ENCODE measurements at places on chromosomes 16 and 17. TPM values are rescaled to one million over a fixed set of nuclear protein-coding genes. Genes with fewer than 3 reads are reported as not detected.

GRCh38 chr16:71347146-71347545, 11.4 kb upstream of the CALB2 start:
- no peak overlapping the region for H3K27ac ChIP-seq
- H3K36me3 ChIP-seq: no peaks in the 10 kb centered on the region
- no peak overlapping the region for H3K4me3 ChIP-seq
- H3K27me3 ChIP-seq: no peaks in the 10 kb centered on the region
- no peaks in the 10 kb centered on the region for H3K4me1 ChIP-seq

DNA sequence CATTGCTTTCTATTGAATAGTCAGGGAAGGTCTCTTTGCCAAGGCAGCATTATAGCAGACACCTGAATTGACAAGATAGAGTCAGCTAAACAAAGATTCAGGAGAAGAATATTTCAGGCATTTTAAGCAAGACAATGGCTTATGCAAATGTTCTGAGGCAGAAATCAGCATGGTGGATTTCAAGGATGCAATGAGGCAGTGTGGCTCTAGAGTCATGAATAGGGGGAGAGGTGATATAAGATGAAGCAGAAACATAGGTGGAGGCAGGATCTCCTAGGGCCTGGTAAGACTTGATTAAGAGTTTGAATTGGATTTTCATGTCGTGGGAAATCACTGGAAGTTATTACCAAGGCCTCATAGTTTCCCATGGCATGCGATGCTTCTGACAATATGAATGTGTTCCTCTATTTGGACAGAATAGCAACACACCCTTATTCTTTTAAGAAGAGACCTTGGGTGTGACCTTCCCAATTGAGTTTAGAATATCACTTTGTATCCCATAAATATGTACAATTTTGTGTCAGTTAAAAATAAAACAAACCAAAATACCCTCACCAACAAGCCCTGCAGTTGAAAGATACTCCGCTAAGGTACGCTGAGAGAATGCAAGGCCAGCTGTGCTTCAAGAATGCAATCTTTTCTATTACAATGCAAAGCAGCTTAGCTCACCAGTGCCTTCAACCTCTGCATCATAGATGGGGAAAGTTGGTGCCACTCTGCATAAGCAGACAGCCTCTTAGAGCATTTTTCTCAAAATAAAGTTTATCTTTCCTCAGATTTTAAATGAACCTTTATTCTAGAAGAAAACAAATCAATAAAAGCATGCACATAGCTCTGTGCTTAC, 139.6 kb upstream of the SALL1 start:
- DNase-seq: no peak
- no peak overlapping the region for H3K27ac ChIP-seq
- no peaks in the 10 kb centered on the region for H3K4me1 ChIP-seq
- H3K27me3 ChIP-seq: no peaks in the 10 kb centered on the region

DNA sequence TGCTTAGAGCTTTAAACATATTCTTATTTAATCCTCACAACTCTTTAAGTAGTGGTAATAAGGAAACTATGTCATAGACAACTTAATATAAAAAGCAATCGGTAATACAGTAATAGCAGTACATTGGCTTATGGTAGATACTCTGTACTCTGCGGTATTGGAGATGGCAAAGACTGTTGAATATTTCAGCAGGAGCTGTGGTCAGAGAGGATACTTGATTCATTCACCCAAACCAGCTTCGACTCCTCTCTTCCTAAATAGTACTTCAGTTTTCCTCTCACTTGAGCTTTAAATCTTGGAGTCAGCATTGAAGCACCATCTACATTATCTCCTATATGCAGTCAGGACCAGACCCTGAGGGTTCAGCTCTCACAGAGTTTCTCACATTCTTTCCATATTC, 169.3 kb downstream of the CYB561 start:
- no peaks in the 10 kb centered on the region for H3K27me3 ChIP-seq
- DNase-seq: no peak
- H3K27ac ChIP-seq: no peak overlapping the region
- H3K36me3 ChIP-seq: no peaks in the 10 kb centered on the region
- H3K4me1 ChIP-seq: no peaks in the 10 kb centered on the region

DNA sequence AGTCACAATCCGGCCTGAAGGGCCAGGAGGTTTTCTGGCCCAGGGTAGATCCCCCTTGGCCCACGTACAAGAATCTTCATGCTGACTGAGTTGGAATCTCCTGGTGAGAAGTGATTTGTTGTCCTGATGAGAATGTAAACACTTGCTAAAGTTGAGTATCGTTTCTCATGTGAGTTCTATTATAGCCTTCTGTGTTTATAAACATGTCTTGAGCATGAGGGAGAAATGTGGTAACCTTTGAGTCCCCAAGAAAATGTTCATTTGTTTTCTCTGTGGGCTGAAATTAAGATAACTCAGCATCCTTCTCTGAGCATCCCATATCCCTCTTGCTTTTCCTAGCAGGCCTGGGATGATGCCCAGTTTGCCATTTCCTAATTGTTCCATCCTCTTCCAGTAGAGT, 204.8 kb downstream of the FTO start:
- H3K27me3 ChIP-seq: no peaks in the 10 kb centered on the region
- H3K27ac ChIP-seq: no peak overlapping the region
- DNase-seq: no peak
- H3K4me1 ChIP-seq: peaks cover 20% of the 10 kb centered on the region
- no peaks in the 10 kb centered on the region for H3K36me3 ChIP-seq

- H3K27me3 ChIP-seq: no peaks in the 10 kb centered on the region
- H3K27ac ChIP-seq: no peak overlapping the region
- H3K36me3 ChIP-seq: peaks cover 3% of the 10 kb centered on the region
- peaks cover 11% of the 10 kb centered on the region for H3K4me1 ChIP-seq
- DNase-seq: no peak
Measured at GRCh38 chr16:29231244-29231643, 175.3 kb downstream of the NPIPB11 start.

DNA sequence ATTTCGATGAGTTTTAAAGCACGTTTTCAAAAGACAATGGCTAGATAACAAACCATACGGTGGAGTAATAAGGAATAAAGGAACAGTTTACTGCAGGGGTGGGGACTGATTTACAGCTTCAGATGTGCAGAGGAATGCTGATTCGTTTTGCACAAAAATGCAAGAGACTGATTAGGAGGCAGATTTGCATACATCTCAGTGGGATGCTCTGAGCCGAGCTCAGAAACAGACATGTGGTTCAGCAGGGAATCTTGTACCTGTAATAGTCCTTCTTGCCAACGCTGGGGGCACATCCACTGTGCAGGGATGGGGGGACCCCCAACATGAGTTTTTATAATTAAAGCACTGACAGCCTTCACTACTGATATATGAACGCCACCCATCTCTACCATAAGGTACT, 308.0 kb downstream of the GRIN2A start:
- H3K36me3 ChIP-seq: no peaks in the 10 kb centered on the region
- H3K4me1 ChIP-seq: no peaks in the 10 kb centered on the region
- no peak for DNase-seq
- H3K27ac ChIP-seq: no peak overlapping the region

DNA sequence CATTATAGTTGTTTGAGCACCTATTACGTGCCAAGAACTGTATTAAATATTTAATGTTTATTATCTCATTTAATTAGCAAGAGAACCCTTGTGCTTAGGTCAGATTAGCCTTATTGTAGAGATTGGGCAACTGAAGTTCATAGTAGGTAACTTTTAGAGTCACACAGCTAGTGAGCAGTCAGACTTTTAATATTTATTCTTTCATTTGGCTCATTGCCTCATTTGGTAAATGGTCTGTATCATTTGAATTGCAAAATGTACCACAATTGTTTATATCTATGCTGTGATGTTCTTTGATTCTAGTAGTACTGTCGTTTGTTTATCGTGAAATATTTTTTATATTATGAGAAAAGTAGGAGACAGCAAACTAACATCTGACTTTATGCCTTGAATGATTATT, 7.6 kb downstream of the CLTC start:
- DNase-seq: no peak
- H3K27ac ChIP-seq: no peak overlapping the region
- H3K4me3 ChIP-seq: no peak overlapping the region
- H3K36me3 ChIP-seq: no peaks in the 10 kb centered on the region
- no peaks in the 10 kb centered on the region for H3K27me3 ChIP-seq
- peaks cover 22% of the 10 kb centered on the region for H3K4me1 ChIP-seq

DNA sequence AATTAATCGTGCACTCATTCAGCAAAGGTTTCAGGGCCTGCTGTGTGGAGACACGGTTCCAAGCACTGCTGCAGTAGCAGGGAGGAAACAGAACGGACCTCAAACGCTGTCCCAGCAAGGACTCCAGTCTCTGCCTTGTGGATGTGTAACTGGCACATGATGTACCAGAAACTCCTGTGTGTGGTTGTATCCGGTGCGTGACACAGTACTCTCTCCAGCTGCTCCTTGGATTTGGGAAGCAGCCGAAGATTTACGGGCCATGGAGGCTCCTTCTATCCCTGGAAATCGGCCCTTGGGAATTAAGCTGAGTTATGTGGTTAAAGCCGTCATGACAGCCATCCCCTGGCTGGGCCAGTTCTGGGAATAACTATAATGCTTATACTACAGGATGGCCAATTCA, 8.5 kb upstream of the ANKRD11 start:
- H3K27me3 ChIP-seq: no peaks in the 10 kb centered on the region
- H3K4me1 ChIP-seq: no peaks in the 10 kb centered on the region

- DNase-seq: no peak
- H3K36me3 ChIP-seq: no peaks in the 10 kb centered on the region
- H3K27me3 ChIP-seq: no peaks in the 10 kb centered on the region
- no peaks in the 10 kb centered on the region for H3K4me1 ChIP-seq
Measured at GRCh38 chr16:22727285-22728166, 86.4 kb upstream of the HS3ST2 start.

DNA sequence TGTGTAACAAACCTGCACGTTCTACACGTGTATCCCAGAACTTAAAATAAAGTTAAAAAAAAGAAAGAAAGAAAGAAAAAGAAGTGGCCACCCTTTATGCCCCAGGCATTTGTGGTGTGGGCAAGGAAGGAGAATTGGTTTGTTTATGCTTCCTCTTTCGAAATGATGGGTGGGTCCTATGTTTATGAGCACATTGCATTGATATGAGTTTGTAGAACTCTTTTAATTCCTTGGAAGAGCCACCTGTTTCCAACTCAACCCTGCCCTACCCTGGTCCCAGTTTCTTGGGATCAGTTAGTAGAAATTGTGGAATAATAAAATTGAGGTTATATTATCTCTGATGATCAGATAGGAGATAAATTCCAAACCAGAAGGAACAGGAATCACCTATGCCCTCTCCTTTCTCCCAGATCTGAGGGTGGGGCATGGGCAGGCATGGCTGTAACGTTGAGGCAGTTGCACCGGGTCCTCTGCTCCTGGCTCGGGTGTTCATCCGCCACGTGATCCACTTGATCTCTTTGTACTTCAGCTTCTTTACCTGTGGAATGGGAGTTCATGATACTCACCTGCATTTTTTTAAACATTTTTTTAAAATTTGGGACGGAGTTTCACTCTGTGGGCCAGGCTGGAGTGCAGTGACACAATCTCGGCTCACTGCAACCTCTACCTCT, 15.9 kb downstream of the CHAD start:
- H3K36me3 ChIP-seq: no peaks in the 10 kb centered on the region
- no peak overlapping the region for H3K4me3 ChIP-seq
- H3K27ac ChIP-seq: no peak overlapping the region
- no peak for DNase-seq
- no peaks in the 10 kb centered on the region for H3K27me3 ChIP-seq

GRCh38 chr17:19579867-19580565, 46.4 kb downstream of the SLC47A1 start:
- H3K4me3 ChIP-seq: no peak overlapping the region
- peaks cover 14% of the 10 kb centered on the region for H3K27me3 ChIP-seq
- no peaks in the 10 kb centered on the region for H3K36me3 ChIP-seq
- no peak for DNase-seq
- H3K4me1 ChIP-seq: no peaks in the 10 kb centered on the region
- no peak overlapping the region for H3K27ac ChIP-seq

GRCh38 chr17:76644995-76645394, 1.4 kb upstream of the ST6GALNAC1 start:
- no peak for DNase-seq
- no peaks in the 10 kb centered on the region for H3K4me1 ChIP-seq
- no peaks in the 10 kb centered on the region for H3K36me3 ChIP-seq
- H3K27ac ChIP-seq: no peak overlapping the region

- peaks cover 38% of the 10 kb centered on the region for H3K4me1 ChIP-seq
- no peak for DNase-seq
- H3K4me3 ChIP-seq: no peak overlapping the region
- H3K27ac ChIP-seq: no peak overlapping the region
- H3K36me3 ChIP-seq: peaks cover 55% of the 10 kb centered on the region
Measured at GRCh38 chr17:42313773-42314566, 25.7 kb downstream of the STAT5A start.

DNA sequence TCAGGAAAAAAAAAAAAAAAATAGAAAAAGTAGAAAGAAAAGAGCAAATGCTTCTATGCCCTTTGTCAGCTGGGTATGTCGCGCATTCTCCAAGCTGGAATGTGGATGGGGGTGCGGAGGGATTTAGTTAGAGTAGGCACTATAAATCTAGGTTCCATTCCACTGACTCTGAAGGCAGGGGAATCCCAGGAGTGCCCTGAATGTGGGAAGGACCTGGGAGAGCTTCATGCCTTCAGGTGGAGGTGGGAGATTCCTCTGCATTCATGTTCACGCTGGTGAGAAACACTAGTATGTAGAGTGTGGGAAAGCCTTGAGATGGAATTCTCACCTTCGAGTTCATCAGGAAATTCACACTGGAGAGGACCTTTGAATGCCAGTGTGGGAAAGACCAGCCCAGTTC, 12.4 kb downstream of the ZNF232 start:
- no peak overlapping the region for H3K27ac ChIP-seq
- H3K36me3 ChIP-seq: no peaks in the 10 kb centered on the region
- no peak overlapping the region for H3K4me3 ChIP-seq
- DNase-seq: no peak
- peaks cover 9% of the 10 kb centered on the region for H3K4me1 ChIP-seq

GRCh38 chr17:73249700-73250099, 12.0 kb downstream of the CPSF4L start:
- H3K4me1 ChIP-seq: no peaks in the 10 kb centered on the region
- H3K4me3 ChIP-seq: no peak overlapping the region
- no peak overlapping the region for H3K27ac ChIP-seq
- peaks cover 9% of the 10 kb centered on the region for H3K36me3 ChIP-seq
- DNase-seq: no peak

DNA sequence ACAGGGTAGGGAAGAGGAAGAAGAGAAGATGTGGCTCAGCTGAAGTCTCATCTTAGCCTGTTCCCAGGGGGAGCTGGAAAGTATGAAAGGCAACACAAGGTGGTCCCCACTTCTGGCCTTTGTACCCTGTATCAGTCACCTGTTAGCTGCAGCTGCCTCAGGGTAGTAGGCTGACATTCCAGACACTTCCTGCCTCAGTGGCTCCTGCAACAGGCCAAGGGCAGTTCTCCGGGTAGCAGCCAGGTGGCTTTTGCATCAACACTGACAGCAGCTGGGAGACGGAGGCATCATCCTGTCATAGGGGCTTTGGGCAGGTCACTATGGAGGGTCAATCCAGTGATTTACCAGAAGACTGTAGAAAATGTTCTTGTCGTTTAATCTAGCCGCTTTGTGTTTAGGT, 124.0 kb downstream of the RGS9 start:
- H3K27ac ChIP-seq: no peak overlapping the region
- H3K4me3 ChIP-seq: no peak overlapping the region
- DNase-seq: no peak
- H3K4me1 ChIP-seq: peaks cover 3% of the 10 kb centered on the region
- H3K36me3 ChIP-seq: no peaks in the 10 kb centered on the region

The DNAH17 gene
- total RNA-seq: 0.24 TPM

The KRT9 gene
- total RNA-seq: not detected

The CTU2 gene
- 39.9 TPM for total RNA-seq

The DPEP1 gene
- total RNA-seq: not detected

The KRTAP9-2 gene
- not detected for total RNA-seq

The OR3A3 gene
- not detected for total RNA-seq

The CTF1 gene
- 0.60 TPM for total RNA-seq

The FOXL1 gene
- total RNA-seq: 0.10 TPM

The CEMP1 gene
- 0.28 TPM for total RNA-seq

Measured in natural killer cell (primary cell).